Activated naive CD8-positive, alpha-beta T cell treated with anti-CD3 and anti-CD28 coated beads, Interleukin-2, amount 50 U/mL, for 24 hours (primary cell): ENCODE measurements at places on chromosomes 5 and 9.

DNA sequence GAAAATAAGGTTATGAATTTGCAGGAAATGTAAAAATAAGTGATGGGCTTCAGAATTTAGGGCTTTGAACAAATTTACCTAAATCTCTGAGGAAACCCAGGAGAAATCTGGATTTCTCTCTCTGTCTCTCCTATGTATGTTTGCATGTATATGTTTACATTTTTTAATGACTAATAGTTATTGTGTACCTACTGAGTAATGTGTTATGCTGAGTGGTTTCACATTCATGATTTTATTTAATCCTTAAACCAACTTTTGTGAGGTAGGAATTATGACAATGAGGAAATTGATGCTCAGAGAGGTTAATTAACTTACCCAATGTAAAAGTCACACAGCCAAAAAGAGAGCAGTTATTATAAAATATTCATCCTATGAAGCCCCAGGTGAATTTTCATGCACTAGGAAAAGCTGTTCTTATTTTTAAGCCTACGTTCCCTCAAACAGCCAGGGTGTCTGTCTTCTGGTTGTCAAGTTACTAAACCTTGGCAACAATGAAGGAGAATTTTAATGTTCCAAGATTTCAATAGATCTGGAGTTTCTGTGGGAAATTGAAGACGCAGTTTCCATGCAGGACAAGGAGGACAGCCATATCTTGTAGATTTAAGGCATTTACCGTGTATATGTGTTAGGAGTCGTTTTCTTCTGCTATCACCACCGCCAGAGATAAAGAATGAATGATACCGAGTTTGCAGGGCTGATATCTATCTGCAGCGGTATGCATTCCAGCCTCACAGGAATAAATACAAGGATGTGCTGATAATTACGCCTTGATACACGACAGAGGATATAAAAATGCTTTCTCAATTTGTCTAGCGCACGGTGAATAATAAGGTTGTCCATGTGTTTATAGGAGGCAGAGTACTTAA lies 484.8 kb downstream of the ZSWIM6 start:
- DNase-seq, result no peak

GRCh38 chr9:96344458-96345180 lies 38.9 kb downstream of the SLC35D2 start:
- DNase-seq, result no peak

GRCh38 chr5:115599502-115599901 lies 2.8 kb downstream of the TICAM2 start:
- DNase-seq, result no peak

DNA sequence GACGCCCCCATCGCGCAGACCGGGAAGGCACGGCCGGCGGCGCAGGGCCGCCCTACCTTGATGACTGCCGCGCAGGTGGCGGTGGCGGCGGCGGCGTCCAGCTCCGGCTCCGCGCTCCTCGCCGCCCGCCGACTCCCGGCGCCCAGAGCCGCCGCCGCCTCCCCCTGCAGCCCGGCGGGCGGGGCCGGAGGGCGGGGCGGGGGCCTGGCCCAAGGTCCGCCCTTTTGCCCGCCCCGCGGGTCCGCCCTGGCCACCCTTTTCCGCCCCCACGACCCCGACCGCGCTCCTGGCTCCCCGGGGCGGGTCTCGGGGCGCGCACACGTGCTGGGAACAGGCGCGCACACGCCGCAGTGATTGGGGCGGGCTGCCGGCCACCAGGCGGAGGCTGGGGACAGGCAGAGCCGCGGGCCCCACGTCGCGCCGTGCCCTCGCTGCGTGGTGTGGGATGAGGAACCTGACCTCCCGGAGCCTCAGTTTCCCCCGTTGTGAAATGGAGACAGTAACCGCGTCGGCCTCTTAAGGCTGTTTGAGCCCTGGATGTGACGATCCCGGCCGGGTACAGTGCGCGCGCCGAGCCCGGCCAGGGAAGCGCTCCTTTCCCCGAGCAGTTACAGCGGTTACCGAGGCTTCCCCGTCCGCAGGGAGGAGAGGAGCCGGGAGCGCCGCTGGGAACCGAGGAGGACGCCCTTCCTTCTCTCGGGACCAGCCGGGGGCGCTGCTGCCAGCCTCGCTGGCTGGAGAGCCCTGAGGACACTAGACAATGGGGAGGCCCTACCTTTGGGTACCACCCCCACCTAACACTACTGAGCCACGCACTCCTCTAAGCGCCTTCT lies at the start of gene CORO2A:
CORO2A (minus strand) TSS at position 135 of the 833 bp plus-strand sequence. CDS start 34,977 bp downstream, outside the sequence.
- DNase-seq, result peak; percentile 77

GRCh38 chr5:107553117-107553555 lies 117.6 kb downstream of the EFNA5 start:
- no peak for DNase-seq
